ENCODE measurements at places on chromosomes 11 and 22. TPM values are rescaled to one million over a fixed set of nuclear protein-coding genes. Genes with fewer than 3 reads are reported as not detected.
A peak's percentile ranks its signal among the peaks of the same experiment; 100 is the strongest.

Gene MS4A3
- polyA plus RNA-seq: 0.57 TPM

Gene SEC14L6
- polyA plus RNA-seq: not detected

Gene CASP1
- polyA plus RNA-seq: 72.0 TPM

GRCh38 chr22:31954535-31955523 is 10.5 kb downstream of the YWHAH start:
- H3K36me3 ChIP-seq: peaks cover 16% of the 10 kb centered on the region
- H3K4me3 ChIP-seq: no peak overlapping the region
- no peaks in the 10 kb centered on the region for H3K27me3 ChIP-seq
- no peak for DNase-seq
- no peak overlapping the region for H3K27ac ChIP-seq

DNA sequence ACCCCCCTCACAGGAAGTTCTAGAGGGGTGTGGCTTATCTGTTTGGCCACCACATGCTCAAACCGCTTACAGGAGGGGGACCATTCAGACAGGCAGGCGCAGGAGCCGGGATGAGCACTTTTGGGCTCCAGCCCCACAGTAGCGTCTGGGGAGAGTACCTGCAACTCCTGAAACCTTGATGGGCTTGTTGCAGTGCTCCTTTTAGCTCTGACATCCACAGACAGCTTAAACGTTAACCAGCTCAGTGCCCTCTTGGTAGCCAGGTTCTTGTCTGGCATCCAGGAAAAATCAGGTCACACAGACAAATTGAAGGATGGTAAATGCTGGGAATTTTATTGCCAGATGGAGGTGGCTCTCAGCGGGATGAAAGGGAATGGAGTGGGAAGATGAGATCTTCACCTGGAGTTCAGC is 326.3 kb downstream of the ETS1 start:
- H3K27ac ChIP-seq: peak overlapping the region; percentile 64
- H3K36me3 ChIP-seq: no peaks in the 10 kb centered on the region
- no peak for DNase-seq
- peaks cover 56% of the 10 kb centered on the region for H3K4me1 ChIP-seq

GRCh38 chr11:60242740-60243239 is at the start of gene MS4A4E:
MS4A4E (minus strand) TSS chr11:60243137; CDS start chr11:60230055, 13,082 bp downstream.
- DNase-seq: peak; percentile 24
- H3K4me1 ChIP-seq: peaks cover 20% of the 10 kb centered on the region
- no peak within 1 kb of the TSS for H3K27ac ChIP-seq
- H3K4me3 ChIP-seq: no peak within 1 kb of the TSS

DNA sequence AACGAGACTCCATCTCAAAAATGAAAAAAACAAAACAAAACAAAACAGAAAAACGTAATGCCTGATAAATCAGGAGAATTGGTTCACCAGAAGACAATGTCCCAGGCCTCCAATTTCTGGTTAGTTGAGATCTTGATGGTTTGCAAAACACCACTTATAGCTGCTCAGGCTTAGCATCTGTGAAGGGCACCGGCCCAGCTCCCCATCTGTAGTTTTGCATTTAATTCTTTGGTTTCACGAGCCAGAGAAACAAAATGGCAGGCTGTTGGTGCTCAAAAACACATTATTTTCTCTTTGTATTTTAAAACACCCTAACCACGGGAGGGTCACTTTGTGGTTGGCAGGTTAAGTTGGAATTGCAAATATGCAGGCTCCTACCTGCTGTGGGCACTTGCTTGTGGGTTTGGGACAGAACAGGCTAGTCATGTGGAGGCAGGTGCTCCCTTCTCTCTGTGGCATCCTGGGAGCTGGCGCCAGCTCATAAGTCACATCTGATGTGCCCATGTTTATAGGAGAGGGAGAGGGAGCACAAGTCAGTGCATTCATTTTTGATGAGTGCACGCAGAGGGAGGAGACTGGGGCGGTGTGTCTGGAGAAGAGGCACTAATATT is 145.9 kb downstream of the CEP164 start:
- peaks cover 6% of the 10 kb centered on the region for H3K27me3 ChIP-seq
- no peaks in the 10 kb centered on the region for H3K4me1 ChIP-seq
- H3K27ac ChIP-seq: no peak overlapping the region
- no peak for DNase-seq
- no peaks in the 10 kb centered on the region for H3K36me3 ChIP-seq

GRCh38 chr11:76236092-76236999 is 30.0 kb upstream of the WNT11 start:
- H3K27me3 ChIP-seq: peaks cover 11% of the 10 kb centered on the region
- no peak for DNase-seq
- H3K4me3 ChIP-seq: peak overlapping the region; percentile 98
- peaks cover 35% of the 10 kb centered on the region for H3K4me1 ChIP-seq

- no peaks in the 10 kb centered on the region for H3K36me3 ChIP-seq
- H3K27ac ChIP-seq: no peak overlapping the region
- peaks cover 10% of the 10 kb centered on the region for H3K4me1 ChIP-seq
- H3K4me3 ChIP-seq: no peak overlapping the region
- no peak for DNase-seq
- no peaks in the 10 kb centered on the region for H3K27me3 ChIP-seq
Measured at GRCh38 chr22:35674335-35674734, 26.1 kb downstream of the APOL6 start.

GRCh38 chr11:133206313-133207005 is 325.8 kb downstream of the OPCML start:
- no peaks in the 10 kb centered on the region for H3K36me3 ChIP-seq
- no peak overlapping the region for H3K27ac ChIP-seq
- DNase-seq: no peak
- no peaks in the 10 kb centered on the region for H3K4me1 ChIP-seq
- H3K4me3 ChIP-seq: no peak overlapping the region

GRCh38 chr11:85672105-85672902 is 7.4 kb upstream of the CREBZF start:
- DNase-seq: no peak
- no peak overlapping the region for H3K27ac ChIP-seq
- H3K27me3 ChIP-seq: peaks cover 17% of the 10 kb centered on the region

DNA sequence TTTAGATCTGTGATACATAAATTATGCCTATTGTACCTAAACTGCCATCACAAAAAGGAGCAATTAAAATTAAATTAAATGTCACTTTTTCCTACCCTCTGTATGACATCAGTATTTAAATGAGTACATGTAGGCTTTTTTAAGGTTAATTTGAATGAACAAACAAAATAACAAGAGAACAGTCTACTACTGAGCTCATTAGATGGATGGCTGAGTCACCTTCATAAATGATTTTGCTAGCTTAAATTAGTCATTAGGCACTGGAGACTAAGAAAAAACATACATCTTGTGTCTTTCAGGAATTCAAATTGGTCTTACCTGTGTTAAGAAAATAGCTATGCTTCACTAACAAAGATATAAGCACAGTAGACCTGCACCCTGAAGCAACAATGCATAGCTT is 153.6 kb downstream of the RCN1 start:
- DNase-seq: no peak
- H3K27ac ChIP-seq: no peak overlapping the region

DNA sequence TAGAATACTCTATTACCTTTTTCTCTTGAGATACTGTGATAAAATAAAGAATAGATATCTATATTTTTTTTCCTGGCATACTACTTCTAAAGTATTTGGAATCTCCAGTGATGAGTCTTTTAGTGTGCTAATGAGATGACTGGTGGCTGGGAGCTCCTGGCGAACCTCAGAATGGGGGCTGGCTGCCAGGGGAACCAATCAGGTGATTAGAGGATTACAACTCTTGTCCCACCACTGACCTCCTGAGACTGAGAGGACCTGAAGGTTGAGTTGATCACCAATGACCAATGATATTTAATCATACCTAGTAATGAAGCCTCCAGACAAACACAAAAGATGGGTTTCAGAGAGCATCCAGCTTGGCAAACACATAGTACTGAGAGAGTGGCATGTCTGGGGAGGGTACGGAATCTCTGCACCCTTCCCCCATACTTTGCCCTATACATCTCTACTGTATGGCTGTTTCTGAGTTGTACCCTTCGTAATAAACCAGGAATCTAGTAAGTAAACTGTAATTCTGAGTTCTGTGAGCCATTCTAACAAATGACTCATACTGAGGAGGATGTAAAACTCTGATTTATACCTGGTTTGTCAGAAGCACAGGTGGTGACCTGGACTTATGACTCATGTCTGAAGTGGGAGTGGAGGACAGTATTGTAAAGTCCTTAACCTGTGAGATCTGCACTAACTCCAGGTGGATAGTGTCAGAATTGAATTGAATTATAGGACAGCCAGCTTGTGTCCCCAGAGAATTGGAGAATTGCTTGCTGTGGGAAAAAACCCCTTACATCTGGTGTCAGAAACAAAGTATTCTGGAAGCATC is 325.3 kb upstream of the LRRC4C start:
- no peak overlapping the region for H3K27ac ChIP-seq
- H3K27me3 ChIP-seq: no peaks in the 10 kb centered on the region
- H3K4me1 ChIP-seq: no peaks in the 10 kb centered on the region
- DNase-seq: no peak
- H3K4me3 ChIP-seq: no peak overlapping the region
- no peaks in the 10 kb centered on the region for H3K36me3 ChIP-seq

Measured in naive B cell (primary cell).